Activated CD4-positive, alpha-beta memory T cell treated with anti-CD3 and anti-CD28 coated beads, Interleukin-2, amount 10 ng/mL, durations not matched to agents 7 days and 5 days (primary cell): ENCODE measurements at places on chromosomes 11 and 22. TPM values are rescaled to one million over a fixed set of nuclear protein-coding genes. Genes with fewer than 3 reads are reported as not detected.

KLHL35 gene
- 0.60 TPM for total RNA-seq

OR4C6 gene
- not detected for total RNA-seq

PLEKHA7 gene
- 2.3 TPM for total RNA-seq

SHISA8 gene
- total RNA-seq: not detected

OR56B4 gene
- not detected for total RNA-seq

OR2AT4 gene
- total RNA-seq: not detected

OR51T1 gene
- not detected for total RNA-seq

ENTHD1 gene
- 0.13 TPM for total RNA-seq

MIOX gene
- 0.60 TPM for total RNA-seq

GAL gene
- not detected for total RNA-seq

FGF4 gene
- not detected for total RNA-seq

OR4C46 gene
- total RNA-seq: not detected

APOBEC3H gene
- 126 TPM for total RNA-seq

TCIRG1 gene
- 295 TPM for total RNA-seq

DERL3 gene
- total RNA-seq: 7.8 TPM

OR8K1 gene
- total RNA-seq: not detected
